ENCODE measurements at places on chromosomes 2 and 18.

DNA sequence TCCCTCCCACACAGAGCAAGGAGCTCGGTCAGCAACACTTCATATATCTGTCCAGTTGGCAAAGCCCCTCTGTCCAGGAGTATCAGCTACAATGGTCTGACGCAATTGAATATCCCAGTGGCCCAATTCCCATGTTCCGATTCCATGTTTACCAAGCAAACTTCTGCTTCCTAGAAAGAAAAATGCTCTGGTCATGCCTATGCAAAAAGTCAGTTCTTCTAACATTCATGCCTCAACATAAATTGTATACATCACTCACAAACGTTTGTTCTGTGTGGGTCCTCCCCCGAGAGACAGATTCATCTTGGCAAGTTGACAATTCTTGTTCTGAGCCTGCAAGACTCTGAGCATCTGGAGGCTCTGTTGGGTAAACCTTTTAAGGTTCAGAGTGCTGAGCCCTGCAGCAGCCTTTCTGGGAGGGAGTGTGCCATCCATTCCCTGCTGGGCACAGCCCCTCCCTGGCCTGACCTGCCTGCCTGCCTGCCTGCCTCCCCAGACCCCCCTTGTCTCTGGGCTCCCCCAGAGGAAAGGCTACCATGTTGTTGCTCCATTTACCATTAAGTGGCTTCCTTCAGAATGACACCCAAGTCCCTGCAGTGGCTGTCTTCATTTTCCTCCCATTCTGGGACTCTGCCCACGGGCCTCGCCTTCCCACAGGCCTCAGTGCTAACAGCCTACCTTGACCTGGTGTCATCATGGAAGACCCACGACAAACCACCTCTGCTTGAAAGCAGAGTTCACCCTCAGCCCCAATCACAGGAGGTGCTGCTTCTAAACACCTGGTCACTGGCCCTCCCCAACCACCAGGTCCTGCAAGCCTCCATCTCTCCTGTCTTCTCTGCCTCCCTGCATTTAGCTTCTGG, 37.6 kb upstream of the TAF1B start:
- no peak for DNase-seq

DNA sequence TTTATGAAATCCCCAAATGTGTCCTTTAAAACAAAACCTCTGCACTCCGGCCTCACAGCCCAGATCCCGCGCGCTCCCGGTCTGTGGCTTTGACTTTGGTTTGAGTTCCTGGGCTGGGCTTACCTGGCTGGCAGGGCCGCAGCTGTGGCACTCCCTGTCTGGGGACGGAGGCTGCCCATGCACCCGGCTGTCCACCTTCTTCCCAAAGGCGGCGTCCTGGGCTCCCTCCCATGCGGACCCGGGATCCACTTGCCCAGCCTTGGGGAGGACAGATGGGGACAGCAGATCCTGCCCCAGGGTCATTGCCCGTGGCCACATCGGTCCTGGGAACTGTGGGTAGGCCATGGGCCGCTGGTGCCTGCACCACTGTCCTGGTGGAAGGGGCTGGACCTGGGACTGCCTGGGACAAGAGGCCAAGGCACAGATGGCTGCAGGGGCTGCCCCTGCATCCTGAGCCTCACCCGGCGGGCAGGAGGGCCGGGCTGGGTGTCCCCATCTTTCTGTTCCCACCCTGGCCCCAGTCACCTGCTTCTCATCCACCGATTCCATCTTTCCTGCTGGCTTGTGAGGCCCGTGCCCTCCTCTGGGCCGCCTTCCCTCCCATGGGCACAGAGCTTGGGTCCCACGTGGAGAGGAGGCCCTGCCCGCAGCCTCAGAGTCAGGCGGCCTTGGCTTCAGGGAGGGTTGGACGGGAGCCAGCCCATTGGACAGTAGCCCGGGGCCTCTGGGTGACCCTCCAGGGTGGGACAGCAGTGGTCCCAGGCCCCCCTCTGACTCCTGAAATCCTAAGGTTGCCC, 27.7 kb downstream of the NFATC1 start:
- DNase-seq = no peak

- no peak for DNase-seq
Measured at GRCh38 chr18:58682429-58683069, 11.3 kb downstream of the MALT1 start.

- no peak for DNase-seq
Measured at GRCh38 chr2:201754717-201755415, 25.9 kb downstream of the ALS2 start.

- DNase-seq = no peak
Measured at GRCh38 chr2:88099798-88100488, 27.9 kb downstream of the FABP1 start.
